ENCODE measurements at places on chromosomes 1 and 21. TPM values are rescaled to one million over a fixed set of nuclear protein-coding genes. Genes with fewer than 3 reads are reported as not detected.

ALG14 gene
- total RNA-seq = 16.8 TPM

SFN gene
- total RNA-seq = 191 TPM

GART gene
- total RNA-seq = 55.6 TPM

F13B gene
- not detected for total RNA-seq

CDK11A gene
- 83.5 TPM for total RNA-seq

CLEC20A gene
- not detected for total RNA-seq

ZNF593OS gene
- not detected for total RNA-seq

ATP6V1G3 gene
- not detected for total RNA-seq

CTTNBP2NL gene
- 90.2 TPM for total RNA-seq

PIK3C2B gene
- total RNA-seq = 117 TPM

HES3 gene
- total RNA-seq = not detected

SMIM12 gene
- total RNA-seq = 53.8 TPM

- no peak for DNase-seq
Measured at GRCh38 chr1:212487286-212487685, 54.6 kb downstream of the NENF start.

- no peak for DNase-seq
Measured at GRCh38 chr1:45510972-45511527, 10.6 kb downstream of the PRDX1 start.

DNA sequence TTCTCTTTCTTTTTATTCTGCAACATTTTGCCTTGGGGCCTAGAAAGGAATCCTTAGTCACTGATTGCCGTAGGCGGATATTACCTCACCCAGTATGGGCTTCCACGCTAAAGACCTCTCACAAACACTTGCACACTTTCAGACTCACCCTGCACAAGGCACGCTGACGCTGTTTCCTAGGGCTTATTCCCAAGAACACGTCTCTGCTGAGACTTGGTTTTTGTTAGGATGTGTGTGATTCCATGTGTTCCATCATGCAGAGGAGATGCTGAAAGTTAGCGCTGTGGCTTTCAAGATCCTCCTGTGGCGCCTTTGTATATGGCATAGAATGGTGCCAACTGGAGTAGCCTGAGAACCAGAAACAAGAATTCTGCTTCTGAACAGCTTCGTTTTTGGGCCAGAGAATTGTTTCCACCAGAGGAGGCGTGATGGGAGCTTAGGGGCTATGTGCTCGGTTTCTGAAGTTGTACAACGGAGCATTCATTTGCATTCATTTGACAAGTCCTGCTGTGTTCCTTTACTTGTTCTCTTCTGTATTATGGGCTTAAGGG lies 297.0 kb downstream of the DISC1 start:
- DNase-seq = no peak

GRCh38 chr1:63991685-63992084 lies 211.7 kb upstream of the UBE2U start:
- no peak for DNase-seq

GRCh38 chr1:116510361-116510760 lies 60.5 kb downstream of the CD58 start:
- no peak for DNase-seq

DNA sequence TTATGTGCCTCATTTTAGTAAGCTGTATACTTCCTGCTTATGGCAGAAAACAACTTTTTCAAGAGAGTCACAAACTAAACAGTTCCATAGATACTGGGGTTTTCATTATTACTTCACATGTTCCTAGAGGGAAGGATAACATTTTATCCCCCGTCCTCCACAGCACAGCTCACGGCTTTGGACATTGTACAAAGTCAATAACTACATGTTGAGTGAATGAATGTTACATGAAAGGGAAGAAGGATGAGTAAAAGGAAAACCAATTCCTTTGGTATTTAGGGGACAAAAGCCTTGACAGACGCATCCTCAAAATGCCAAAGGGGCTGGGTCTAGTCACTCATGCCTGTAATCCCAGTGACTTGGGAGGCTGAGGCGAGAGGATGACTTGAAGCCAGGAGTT lies 14.8 kb downstream of the PI4KB start:
- no peak for DNase-seq

- peak; percentile 85 for DNase-seq
Measured at GRCh38 chr21:45555557-45556301, 13.5 kb upstream of the SLC19A1 start.

DNA sequence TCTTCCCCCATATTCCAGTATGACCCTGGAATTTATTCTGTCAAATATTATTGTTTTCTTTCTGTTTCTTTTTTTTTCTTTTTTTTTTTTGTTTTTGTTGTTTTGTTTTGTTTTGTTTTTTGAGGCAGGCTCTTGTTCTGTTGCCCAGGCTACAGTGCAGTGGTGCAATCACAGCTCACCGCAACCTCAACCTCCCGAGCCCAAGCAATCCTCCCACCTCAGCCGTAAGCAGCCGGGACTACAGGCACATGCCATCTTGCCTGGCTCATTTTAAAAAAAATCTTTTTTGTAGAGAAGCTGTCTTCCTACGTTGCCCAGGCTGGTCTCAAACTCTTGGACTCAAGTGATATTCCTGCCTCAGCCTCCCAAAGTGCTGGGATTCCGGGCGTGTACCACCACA lies 237.6 kb downstream of the SMYD3 start:
- DNase-seq = no peak

- DNase-seq = no peak
Measured at GRCh38 chr1:155976913-155977689, 1.2 kb downstream of the ARHGEF2 start.

DNA sequence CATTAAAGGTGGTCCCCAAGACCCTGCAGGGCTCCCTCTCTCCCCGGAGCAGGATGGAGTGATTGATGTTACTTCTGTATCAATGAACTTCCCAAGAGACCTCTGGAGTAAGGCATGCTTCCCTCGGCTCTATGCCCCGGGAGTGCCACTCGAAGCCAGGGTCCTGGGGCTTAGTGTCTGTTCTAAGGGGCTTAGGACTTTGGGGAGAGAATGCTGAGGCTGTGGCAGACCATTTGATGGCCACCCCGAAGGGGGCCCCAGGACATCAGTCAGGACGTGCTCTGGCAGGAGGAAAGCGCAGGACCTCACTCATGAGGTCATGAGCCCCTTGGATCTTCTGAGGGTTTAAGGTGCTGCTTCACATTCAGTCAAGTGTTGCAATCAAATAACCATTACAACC lies 7.5 kb downstream of the KIAA1614 start:
- no peak for DNase-seq

DNA sequence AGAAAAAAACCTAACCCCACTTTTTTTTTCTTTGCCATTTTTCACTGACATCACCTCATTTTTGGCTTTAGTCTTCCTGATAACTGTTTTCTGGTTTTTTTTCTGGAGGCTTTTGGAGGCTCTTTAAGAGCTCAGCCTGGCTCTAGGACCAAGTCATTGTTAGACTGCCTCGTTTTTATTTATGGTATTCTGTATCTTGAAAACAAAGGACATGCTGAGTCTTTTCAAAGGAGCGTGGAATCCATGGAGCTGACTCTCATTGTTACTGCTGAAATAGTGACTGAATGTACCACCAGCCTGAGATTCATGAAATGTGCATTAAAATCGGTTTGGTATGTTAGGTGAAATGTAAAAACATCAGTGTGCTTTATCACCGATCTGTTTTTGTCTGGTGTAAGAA lies 28.0 kb downstream of the RASAL2 start:
- no peak for DNase-seq

- DNase-seq = no peak
Measured at GRCh38 chr1:179167418-179167777, 62.1 kb downstream of the ABL2 start.

- no peak for DNase-seq
Measured at GRCh38 chr1:63969441-63969901, 195.7 kb downstream of the ROR1 start.

DNA sequence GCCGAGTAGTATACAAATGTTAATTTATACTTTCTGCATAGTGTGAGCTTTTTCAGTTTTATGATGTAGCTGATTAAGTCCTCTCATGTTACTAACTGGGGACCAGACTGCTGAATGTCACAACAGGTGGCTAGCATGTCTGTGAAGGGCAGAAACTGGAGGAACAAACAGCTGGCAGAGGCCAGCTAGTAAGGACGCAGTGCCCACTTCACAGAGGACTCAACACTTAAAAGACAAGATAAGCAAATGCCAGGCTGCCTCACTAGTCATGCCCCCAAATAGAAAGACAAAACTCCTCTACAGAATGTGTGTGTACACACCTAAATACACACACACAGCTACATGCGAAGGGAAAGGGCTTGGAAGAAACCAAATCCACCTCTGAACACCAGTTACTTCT lies 73.8 kb upstream of the ZNF678 start:
- no peak for DNase-seq

DNA sequence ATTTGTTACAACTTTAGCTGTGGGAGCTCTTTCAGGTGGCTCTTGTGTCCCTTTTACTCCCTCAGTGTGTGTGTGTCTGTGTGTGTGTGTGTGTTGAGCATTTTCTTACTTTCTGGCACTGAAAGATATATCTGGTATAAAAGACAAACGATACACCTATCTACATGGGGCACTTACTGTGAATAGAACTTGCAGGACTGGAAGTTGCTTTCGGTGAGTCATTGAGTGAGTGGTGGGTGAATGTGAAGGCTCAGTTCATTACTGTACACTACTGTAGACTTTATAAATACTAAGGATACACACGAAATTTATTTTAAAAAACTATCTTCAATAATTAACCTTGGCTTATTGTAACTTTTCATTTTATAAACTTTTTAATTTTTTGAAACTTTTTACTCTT lies 38.7 kb downstream of the BTBD8 start:
- no peak for DNase-seq

DNA sequence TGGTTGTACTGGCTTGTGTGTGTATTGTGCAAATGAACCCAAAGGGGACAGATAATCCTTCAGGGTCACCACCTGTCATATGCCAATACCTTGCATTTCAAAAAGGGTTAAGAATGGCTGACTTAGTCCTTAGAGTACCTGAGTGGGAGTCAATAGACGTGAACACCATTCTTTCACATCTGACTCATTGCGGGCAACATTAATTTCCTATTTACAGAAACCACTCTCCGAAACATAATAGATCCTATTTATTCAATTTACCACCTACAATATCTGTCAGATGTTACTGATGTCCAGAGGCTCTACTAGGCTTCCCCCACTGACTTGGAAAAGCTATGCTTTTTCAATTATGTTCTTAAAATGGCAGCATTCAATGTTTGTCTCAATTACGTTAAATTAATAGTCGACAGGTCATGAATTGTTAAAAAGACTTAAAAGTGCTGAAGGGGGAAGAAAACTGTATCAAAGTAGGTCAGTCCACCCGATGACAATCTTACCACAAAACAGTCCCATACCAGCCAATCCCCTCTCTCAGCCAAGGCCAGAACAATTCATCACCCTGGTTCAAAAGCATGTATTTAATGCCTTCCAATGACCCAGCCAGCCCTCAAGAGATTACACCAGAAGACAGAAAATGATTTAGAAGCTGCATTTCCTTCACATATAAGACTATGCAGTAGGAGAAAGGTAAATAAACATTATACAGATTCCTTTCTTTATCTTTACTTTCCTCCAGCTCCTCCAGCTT lies 48.6 kb upstream of the PLA2G2C start:
- no peak for DNase-seq

GRCh38 chr21:28922368-28922767 lies 70.3 kb downstream of the LTN1 start:
- no peak for DNase-seq

DNA sequence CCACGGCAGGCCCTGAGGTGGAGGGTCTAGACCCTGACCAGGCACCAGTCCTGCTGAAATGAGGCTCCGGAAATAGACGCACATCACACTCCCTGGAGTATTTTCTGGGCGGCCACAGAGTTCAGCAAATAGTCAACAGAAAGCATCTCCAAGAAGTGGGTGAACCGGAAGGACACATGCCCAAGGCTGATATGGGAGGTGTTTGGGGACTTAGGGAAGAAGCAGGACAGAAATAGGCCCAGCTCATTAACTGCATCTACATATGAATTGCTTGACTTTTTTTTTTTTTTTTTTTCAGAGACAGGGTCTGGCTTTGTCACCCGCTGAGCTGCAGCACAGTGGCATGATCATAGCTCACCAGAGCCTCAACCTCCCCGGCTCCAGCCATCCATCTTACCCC lies 36.5 kb upstream of the GPR157 start:
- DNase-seq = no peak

DNA sequence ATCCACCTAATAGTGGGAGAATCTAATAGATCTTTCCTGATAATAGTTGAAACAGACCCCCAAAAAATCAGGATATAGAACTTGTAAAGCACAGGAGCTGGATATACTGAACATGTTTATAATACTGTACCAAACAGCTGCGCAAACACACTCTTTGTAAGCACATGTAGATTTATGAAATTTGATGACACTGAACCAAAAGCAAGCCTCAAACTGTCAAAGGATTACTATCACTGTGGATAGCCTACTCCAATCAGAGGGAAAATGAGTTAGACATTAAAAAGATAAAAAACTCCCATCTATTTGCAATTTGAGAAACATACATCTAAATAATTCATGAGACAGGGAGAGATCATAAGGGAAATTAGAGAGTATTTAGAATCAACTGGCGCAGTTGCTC lies 26.1 kb downstream of the RCAN3 start:
- DNase-seq = no peak
